Coronary artery (tissue), 2 donors: ENCODE measurements at places on chromosomes 3 and 15.

DNA sequence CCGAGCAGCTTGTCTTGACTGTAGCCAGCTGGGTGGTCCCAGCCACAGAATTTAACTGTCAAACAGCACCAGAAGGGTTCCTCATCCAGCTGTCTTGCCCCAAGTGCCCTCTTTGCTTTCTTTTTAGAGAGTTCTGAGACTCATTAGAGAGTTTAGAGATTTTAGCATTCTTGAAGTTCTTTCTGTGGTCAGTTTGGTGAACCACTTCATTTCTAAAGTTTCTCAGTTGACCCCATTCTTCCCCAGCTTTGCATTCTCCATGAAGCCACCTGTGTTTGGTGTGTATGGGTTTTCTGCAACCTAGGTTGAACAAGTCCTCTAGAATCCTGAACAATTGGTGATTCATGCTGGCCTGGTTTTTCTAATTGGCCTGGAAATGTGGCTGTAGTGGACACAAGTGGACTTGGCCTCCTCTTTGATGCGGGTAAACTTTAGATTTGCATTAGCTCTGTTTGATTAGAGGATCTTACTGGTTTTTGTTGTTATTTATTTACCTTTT is 33.7 kb downstream of the FLNB start:
- no peak for DNase-seq

DNA sequence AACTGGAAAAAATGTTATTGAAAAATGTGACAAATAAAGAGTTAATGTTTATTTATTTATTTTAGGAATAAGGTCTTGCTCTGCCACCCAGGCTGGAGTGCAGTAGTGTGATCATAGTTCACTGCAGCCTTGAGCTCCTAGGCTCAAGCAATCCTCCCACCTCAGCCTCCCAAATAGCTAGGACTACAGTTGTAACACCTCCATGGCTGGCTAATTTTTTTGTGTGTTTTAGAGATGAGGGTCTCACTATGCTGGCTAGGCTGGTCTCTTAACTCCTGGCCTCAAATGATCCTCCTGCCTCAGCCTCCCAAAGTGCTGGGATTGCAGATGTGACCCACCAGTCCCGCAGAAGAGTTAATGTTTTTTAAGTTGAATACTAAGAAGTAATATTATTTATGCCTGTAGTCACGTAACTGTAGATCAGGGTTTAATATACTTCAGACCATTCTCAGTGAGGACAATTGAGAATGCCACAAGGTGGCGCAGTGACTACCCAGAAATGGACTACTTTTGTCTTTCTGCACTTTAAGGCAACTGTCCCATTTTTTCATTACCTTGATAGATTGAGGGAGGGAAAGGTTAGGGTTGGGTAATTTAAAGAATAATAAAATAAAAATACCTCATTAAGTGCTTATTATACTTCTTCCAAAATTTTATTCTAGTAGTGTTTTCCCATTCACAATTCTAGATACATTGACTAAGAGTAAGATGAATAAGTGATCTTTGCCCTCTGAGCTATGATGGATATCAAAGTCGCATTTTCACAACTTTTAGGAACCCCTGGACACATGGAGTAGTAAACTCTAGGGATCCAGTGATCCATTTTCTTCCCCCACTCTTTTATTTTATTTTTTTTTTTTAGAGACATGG is 6.0 kb downstream of the MUC13 start:
- DNase-seq: no peak

- no peak for DNase-seq
Observed at GRCh38 chr3:72116226-72116625, 331.3 kb upstream of the PROK2 start.

DNA sequence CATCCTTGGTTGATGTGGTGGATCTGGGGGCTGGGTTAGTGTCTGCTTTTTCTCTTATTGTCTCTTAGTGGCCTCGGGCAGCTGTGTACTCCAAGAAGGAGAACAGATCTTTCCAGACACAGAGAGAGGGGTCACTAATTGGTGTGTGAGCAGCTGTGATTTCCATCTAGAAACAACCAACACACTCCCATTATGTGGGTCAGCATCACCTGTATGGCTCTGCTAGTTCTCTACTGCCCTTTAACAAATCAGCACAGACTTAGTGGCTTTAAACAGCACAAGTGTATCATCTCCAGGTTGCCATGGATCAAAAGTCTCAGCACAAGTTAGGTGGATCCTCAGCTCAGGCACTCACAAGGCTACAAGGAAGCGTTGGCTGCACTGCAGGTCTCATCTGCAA is 156.8 kb downstream of the LRTM1 start:
- no peak for DNase-seq

DNA sequence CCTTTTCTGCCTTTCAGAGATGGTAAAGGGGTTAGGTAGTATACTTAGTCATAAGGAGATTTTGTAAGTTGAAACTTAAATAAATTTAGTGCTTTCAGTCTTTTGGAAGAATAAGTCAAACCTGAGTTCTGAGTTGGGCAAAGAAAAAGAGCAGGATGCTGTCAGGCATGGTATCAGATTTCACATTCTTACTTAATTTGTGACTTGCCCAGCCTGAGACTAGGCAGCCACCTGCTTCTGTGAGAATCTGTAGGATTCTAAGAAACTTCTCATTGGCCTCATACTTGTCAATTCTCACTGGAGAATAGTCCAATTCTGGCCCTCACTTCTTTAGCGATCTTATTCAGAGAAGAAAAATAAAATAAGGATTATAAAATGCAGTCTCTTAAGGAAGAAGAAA is 577.5 kb downstream of the DIPK2A start:
- no peak for DNase-seq

DNA sequence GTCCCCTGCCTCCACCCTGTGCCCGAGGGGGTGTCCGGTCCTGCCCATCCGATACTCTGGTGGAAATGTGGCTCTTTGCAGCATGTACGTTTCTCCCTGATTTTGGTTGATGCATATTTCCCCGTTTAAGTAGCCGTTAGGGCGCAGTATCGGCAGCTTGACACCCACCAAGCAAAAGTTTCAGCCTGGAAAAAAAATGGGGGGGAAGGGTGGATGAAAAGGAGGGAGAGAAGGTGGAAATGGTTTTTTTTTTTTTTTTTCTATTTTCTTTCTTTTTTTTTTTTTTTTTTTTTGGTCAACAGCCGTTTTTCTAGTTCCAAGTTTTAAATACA is 1.3 kb downstream of the RAP2B start:
- no peak for DNase-seq

- no peak for DNase-seq
Observed at GRCh38 chr15:61768131-61768530, 292.1 kb downstream of the VPS13C start.
